ENCODE measurements at places on chromosomes 3 and 15.

DNA sequence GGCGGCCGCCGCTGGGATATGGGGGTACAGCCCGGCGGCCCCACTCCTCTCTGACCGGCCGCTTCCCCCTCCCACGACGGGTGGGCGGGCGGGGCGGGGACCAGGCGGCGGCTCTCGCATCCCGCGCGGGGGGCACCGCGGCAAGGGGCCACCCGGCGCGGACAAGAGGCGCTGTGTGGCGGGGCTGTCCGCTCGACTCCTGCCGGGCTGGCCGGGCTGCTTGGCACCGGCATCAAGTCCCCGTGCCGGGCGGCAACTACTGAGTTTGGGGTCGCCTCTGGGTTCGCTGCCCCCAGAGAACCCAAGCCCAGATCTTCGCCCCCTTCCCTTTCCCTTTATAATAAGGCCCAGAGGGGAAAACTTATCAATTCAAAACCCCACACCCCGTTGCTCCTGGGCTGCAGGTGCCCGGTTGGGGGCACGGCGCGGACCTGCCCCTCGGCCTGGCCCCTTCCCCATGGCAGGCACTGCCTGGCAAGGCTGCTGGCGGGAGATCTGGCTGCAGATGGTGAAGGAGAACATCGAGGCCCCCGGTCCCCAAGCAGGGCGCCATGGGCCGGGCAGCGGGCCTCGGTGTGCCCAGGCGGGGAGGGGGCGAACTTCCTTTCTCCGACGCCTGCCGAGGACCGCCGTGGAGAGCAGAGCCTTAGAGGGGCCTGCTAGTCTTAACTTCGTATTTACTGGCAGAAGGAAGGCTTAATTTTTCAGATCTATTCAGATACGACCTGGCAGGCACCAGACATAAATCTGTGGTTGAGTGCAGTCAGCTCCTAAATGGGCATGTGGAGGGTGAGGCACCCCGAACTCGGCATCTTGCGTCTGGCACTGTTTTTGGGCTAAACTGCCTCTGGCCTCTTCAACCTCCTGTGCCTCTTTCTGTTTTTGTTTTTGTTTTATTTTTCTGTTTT is 911 bp downstream of the APBA2 start:
- no peak for DNase-seq

- DNase-seq = peak; percentile 3
Measured at GRCh38 chr3:146912241-146913015, 307.3 kb upstream of the PLSCR5 start.

DNA sequence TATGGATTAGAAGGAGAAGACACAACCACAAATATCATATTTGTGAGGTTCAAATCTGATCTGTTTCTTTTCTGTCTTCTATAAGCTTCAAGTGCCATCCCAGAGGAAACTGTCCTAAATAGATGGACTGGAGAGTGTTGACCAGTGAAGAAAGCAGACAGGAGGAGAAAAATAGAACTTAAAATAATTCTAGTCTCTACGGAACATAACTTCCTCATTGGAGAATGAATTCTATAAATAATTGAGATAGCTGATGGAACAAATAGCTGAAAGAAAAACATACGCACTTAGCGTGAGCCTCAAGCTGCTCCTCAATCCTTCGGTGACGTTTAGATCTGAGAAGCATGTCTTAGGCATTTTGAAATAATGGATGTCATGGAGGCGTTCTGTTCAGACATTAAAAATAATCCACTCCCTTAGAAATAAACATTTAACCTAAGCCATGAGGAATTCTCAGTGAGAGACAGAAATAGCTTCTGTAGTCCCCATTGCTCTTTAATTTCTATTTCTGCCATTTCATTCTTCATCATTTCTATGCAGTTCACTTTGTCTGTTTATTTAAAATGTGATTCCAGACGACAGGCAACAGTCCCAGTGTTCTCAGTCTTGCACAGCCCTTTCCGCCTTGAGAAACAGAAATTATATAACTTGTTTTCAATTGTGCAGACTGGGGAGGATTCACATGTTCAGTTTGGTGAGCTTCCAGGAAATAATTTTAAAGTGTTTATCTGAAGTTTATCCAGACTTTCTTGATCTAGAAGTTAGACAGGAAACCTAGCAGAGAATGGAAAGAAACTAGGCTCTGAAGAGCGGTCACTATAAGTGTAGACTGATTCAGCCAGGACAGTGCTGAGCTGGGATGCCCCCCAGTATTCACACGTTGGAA is 97.3 kb downstream of the NR1D2 start:
- peak; percentile 40 for DNase-seq

DNA sequence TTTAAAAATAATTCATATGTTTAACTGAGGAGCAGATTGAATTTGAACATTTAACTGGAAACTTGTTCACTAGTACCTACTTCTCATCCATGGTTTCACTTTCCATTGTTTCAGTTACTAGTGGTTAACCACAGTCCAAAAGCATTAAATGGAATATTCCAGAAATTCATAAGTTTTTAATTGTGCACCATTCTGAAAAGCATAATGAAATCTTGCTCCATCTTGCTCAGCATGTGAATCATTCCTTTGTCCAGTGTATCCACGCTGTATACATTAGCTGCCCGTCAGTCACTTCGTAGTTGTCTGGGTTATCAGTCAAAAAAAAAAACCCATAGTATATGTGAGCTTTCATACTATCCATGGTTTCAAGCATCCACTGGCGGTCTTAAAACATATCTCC is 217.6 kb downstream of the TPRG1 start:
- DNase-seq = no peak

- no peak for DNase-seq
Measured at GRCh38 chr3:128081226-128081625, 29.0 kb downstream of the SEC61A1 start.

- no peak for DNase-seq
Measured at GRCh38 chr3:117084739-117085270, 375.2 kb downstream of the TUSC7 start.

All from GM03348 (cell line).